ENCODE measurements at places on chromosomes 2 and 18. TPM values are rescaled to one million over a fixed set of nuclear protein-coding genes. Genes with fewer than 3 reads are reported as not detected.

The ANKRD30B gene
- total RNA-seq = not detected

The SERPINB7 gene
- not detected for total RNA-seq

- no peaks in the 10 kb centered on the region for H3K27me3 ChIP-seq
- H3K4me3 ChIP-seq = no peak overlapping the region
- H3K27ac ChIP-seq = no peak overlapping the region
- no peaks in the 10 kb centered on the region for H3K4me1 ChIP-seq
- no peak for DNase-seq
- no peaks in the 10 kb centered on the region for H3K36me3 ChIP-seq
Observed at GRCh38 chr18:69364930-69365329, 35.8 kb upstream of the DOK6 start.

- H3K4me3 ChIP-seq = no peak overlapping the region
- no peaks in the 10 kb centered on the region for H3K27me3 ChIP-seq
- no peaks in the 10 kb centered on the region for H3K36me3 ChIP-seq
- H3K27ac ChIP-seq = no peak overlapping the region
- DNase-seq = no peak
Observed at GRCh38 chr2:170500770-170501169, 214.4 kb upstream of the SP5 start.

- no peaks in the 10 kb centered on the region for H3K4me1 ChIP-seq
- H3K4me3 ChIP-seq = no peak overlapping the region
- H3K27me3 ChIP-seq = no peaks in the 10 kb centered on the region
- DNase-seq = no peak
Observed at GRCh38 chr2:148607566-148607965, 37.0 kb upstream of the EPC2 start.

DNA sequence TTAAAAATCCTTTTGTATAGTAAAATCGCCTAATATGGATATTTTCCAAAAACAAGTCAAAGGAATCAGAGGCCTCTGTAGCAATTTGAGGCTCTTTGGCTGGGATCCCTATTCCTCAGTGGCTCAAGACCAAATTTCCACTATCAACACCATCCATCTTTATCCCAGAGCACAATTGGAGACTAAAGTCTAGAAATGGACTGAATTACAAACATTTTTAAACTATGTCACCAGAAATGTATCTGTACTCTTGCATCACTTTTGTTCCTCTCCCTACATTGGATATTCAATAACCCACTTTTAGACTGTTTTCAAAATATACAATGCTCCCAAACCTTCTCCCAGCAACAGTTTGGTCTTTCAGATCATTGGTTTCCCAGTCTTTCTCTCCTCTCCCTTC is 140.4 kb upstream of the KLHL29 start:
- H3K36me3 ChIP-seq = no peaks in the 10 kb centered on the region
- DNase-seq = no peak
- H3K27me3 ChIP-seq = no peaks in the 10 kb centered on the region
- no peak overlapping the region for H3K27ac ChIP-seq
- H3K4me3 ChIP-seq = no peak overlapping the region
- no peaks in the 10 kb centered on the region for H3K4me1 ChIP-seq
